ENCODE measurements at places on chromosomes 3 and 15.

- no peak for DNase-seq
These were observed 20.3 kb downstream of the CDAN1 start for GRCh38 chr15:42716626-42717025.

DNA sequence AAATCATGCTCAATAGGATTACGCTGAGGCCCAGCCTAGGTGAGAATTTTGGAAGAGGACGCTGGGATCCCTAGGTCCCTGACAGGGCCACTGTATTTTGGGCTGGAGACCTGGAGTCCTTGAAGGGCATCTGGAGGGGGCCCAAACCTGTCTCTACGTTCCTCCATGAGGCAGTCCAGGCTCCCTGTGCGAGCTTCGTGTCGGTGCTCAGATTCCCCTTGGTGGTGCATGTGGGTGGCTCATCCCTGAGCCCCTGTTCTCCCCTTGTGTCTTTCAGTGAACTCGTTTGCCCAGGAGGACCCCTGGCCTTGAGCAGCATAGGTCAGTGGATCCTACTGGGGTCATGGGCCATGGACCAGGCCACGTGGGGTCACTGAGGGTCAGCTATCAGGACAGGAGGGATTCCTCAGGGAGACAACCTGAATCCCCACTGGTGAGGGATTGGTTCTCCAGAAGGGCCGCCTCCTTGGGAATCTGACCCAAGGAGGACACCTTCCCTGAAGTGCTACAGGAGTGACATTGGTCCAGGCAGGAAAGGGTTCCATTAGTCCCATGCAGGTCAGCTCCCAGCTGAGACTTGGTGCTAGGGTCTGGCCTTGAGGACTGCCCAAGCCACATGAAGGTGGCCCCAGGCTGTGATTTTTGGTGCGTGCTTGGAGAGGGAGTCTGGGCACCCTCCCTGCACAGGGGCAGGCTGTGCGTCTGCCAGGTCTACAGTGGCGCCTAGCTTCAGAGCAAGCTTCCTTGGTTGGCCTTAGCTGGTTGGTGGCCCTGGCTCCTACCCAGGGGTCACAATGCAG is 229.8 kb downstream of the SNRPN start:
- no peak for DNase-seq

GRCh38 chr3:101836652-101837598 is 12.4 kb upstream of the NFKBIZ start:
- no peak for DNase-seq

GRCh38 chr15:86773736-86774135 is 694.1 kb downstream of the AGBL1 start:
- no peak for DNase-seq

GRCh38 chr3:50274371-50275104 is 4.3 kb upstream of the LSMEM2 start:
- DNase-seq = no peak

DNA sequence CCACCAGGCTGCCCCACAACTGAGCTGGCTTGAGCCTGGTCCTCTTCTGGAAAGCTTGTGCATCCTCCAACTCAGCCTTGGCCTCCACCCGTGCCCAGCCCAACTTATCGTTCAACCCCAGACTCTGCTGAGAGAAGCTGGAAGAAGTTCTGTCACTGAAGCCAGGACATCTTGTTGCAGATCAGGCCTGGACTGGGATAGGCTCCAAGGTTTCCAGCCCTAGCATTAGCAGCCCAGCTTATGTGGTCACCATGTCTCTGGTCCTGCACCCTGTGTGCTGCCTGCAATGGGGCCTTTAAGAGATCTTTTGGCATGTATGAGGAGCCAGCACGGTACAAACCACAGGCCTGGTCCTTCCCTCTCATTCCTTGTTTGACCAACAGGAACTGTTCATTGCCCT is 15.2 kb upstream of the CAMP start:
- no peak for DNase-seq

DNA sequence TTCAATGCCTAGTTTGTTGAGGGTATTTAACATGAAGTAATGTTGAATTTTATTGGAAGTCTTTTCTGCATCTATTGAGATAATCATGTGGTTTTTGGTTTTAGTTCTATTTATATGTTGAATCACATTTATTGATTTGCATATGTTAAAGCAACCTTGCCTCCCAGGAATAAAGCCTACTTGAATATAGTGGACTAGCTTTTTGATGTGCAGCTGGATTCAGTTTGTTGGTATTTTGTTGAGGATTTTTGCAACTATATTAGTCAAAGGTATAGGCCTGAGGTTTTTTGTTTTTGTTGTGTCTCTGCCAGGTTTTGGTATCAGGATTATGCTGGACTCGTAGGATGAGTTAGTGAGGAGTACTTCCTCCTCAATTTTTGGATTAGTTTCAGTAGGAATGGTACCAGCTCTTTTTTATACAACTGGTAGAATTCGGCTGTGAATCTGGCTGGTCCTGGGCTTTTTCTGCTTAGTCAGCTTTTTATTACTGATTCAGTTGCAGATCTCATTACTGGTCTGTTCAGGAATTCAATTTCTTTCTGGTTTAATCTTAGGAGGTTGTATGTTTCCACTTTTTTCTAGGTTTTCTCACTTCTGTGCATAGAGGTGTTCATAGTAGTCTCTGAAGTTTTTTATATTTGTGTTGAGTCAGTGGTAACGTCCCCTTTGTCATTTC is 209.8 kb upstream of the RBMS3 start:
- DNase-seq = no peak

- no peak for DNase-seq
These were observed 79.7 kb downstream of the TMEM266 start for GRCh38 chr15:76139368-76140073.

DNA sequence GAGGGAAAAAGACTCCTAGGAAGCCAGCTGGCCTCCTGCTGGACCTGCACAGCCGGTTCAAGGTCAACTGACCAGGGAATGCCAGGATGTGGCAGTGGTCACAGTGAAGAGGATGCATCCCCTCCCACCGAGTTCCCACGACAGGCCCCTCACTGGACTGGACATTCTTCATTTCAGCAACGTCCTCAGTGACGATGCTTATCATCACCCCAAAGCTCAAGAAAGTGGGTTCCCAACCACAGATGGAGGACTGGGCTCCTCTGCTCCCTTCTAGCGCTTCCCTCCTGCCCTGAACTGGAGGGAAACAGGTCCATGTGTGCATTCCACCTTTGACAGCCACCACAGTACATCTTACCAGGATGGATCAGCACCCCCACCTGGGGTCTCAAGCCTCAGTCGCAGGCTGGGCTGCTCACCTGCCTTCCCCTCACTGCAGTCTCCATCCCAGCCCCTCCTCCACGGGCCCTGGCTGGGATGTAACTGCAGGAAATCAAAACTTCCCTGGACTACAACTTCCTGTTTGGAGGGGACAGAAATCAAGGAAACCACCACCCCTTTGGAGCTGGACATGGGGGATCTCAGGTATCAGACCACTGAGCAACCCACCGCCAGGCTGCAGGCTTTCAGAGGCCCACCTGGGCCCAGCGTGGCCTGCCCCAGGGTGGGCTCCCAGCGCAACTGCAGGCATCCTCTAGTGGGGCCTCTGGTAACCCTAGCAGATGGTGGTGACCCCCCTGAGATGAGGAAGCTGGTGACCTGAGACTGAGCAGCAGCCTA is 7.3 kb downstream of the CALML4 start:
- peak; percentile 53 for DNase-seq

- DNase-seq = no peak
These were observed 24.9 kb downstream of the NIPA2 start for GRCh38 chr15:22863356-22863755.

DNA sequence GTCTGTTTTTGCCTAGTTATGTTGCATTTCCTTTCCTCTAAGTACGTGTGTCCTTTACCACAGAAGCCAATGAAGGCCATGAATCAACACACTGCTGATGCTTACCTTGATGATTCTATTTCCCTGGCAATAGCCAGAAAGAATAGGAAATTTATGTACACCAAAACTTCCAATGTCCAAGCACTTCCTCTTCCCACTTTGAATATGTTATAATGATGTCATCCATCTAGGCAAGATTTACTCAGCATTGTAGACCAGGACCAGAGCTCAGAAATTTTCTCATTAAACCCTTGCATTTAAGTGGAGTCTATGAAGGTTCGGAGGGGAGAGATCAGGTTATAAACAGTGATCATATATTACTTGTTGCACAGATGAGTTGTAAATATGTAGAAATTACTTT is 126.0 kb downstream of the THRB start:
- no peak for DNase-seq

GRCh38 chr3:170044271-170044670 is 6.5 kb downstream of the GPR160 start:
- DNase-seq = no peak

DNA sequence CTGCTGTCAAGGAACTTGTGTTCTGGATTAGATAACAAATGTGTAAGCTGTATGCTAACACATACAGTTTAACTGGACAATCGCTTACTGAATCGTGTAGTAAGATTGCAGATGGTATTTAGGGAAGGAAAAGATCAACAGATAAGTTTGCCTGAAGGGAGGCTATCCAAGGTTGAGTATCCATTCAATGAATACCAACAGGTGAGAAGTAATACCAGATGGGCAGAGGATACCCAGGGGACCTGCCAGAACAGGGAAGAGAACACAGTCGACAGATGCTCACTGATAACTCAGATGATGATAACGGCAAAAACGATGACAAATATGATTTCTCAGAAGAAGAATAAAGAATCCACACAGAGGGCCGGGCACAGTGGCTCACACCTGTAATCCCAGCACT is 3.2 kb upstream of the UACA start:
- DNase-seq = no peak

GRCh38 chr15:61521953-61522352 is 292.9 kb upstream of the RORA start:
- DNase-seq = no peak

DNA sequence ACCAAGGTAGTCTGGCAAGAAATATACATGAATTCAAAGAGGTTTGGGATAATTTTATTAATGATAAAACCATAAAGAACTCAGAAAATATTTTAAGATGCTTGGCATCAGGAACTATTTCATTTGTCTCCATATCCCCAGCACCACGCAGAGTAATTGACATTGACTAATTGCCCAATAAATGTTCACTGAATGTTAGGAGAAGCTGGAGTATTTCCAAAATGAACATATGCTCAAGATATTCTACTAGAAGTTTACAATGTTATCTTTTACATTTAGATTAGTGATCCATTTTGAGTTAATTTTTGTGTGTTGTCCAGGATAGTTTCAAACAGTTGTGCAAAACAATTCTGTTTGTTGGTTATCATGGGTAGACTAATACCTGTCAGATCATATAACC is 298.8 kb upstream of the CTDSPL start:
- DNase-seq = no peak

DNA sequence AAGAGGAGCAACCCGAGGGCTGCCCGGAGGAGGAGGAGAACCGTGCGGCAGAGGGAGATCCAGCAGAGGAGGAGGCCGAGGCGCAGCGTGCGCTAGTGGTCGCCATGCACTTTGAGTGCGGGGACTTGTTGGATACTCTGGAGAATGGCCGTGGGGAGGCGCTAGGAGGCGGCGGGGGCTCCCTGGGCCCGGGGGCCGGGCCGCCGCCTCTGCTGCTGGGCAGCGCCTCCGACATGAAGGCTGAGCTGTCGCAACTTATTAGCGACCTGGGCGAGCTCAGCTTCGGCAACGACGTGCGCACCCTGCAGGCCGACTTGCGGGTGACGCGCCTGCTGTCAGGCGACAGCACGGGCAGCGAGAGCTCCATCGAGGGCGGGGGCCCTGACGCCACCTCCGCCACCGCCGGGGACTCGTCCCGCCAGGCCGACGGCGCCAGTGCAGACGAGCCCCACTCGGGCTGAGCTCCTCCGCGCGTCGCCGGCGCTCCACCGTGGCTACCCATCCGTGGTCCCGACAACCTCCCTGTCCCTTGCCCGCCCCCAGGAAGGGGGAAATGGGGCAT is 2.0 kb downstream of the FAM43A start:
- DNase-seq = peak; percentile 80

DNA sequence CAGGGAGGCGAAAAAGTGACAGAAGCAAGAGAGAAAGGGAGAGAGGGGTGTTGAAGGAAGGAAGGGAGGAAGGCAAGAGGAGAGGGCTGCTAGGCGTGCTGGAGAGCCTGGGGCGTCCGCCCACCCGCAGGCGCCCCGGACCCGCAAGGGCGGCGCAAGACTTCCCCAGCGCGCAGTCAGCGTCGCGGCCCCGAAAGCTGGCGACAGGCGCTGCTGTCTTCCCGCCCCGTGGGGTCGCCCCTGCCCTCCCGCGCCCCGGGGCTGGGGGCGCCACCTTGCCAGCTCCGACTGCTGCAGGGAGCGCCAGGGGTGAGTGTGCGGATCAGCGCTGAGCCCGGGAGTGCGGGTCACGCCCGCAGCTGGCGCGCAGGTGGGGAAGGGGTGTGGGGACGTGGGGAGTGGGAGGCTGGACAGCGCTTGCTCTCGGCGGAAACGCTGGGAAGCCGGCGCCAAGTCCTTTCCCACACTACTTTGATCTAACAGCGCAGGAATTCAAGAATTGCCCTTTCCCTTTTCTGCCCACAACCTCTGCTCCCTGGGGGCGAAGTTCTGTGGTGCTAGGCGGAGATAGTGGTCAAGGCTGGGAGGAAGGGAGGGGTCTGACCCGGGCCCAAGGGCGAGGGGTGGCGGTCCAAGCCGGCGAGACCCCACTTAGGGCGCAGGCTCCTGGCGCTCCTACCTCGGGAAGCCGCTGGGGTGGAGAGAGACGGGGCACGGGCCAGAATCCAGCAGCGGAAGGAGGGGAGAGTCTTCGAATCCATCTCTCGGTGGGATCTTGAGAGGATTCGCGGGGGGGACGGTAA is 266.1 kb downstream of the CGGBP1 start:
- DNase-seq = no peak

DNA sequence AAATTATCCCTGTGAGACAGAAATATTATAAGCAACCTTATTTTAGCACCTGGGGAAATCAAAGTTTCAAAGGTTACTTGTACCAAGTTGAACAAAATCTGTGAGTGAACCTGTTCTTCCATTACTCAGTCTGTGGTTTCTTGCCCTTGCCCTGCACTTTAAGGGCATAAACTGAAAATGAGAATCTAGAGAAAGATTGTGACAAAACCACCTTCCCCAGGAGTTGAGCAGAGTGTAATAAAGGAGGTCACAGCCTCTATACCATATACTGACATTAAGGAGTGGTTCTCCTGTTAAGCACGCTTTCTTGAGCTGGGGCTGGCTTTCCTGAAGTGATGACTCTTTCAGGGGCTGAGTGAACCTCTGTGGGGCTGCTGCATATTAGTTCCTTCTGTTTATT is 143.4 kb downstream of the PDCD6IP start:
- DNase-seq = no peak

DNA sequence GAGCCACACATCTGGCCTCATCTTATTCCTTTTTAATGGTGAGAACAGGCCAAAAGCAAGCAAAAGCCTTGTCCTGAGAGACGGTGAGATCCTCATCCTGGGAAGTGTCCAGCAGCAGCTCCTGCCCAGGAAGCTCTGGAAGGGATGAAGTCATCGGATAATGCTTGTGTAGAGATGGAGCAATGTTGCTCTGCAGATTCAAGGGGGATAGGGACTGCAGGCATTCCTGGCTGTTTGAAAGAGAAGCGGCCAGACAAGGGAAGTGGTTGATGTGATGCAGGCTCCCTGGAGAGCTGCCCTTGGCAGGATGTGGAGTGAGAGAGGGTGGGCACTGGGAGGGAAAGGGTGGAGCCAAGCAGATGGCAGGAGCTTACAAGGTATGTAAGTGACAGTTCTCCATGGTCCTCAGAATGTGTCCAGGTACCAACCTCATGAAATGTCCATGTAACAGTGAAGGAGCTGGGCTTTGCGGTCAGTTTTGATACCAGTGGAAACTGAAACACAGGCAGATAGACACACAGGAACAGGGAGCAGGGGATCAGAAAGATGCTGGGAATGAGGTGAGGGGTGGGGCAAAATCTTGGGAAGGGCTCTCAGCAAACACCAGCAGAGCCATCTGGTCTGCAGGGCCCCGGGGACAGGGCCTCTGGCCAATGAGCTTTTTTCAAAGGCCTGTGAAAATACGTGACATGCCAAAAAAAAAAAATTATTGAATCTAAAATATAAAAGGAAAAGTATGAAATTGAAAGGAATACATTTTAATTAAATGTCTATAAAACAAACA is 32.2 kb upstream of the LACTB start:
- no peak for DNase-seq

Measured in coronary artery (tissue), 2 donors.